ENCODE measurements at places on chromosomes 6 and 20.

- no peak for DNase-seq
Observed at GRCh38 chr6:126048635-126049034, 62.3 kb downstream of the TRMT11 start.

DNA sequence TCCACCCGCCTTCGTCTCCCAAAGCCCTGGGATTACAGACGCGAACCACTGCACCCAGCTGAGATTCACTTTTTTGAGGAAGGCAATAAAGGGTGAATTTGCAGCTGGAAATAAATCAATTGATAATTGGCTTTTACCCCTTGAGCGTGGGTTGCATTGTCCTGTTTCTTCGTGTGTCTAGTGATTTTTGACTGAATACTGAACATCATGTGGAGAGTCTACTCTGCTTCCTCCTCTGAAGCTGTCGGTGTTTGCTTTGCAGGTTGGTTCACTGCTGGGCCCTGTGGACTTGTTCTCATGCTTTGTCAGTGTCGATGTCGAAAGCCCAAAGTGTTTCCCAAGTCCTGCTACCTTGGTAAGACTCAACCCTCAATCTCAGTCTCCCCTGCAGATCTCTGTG lies 5.8 kb upstream of the EEF1A2 start:
- DNase-seq: peak; percentile 21

DNA sequence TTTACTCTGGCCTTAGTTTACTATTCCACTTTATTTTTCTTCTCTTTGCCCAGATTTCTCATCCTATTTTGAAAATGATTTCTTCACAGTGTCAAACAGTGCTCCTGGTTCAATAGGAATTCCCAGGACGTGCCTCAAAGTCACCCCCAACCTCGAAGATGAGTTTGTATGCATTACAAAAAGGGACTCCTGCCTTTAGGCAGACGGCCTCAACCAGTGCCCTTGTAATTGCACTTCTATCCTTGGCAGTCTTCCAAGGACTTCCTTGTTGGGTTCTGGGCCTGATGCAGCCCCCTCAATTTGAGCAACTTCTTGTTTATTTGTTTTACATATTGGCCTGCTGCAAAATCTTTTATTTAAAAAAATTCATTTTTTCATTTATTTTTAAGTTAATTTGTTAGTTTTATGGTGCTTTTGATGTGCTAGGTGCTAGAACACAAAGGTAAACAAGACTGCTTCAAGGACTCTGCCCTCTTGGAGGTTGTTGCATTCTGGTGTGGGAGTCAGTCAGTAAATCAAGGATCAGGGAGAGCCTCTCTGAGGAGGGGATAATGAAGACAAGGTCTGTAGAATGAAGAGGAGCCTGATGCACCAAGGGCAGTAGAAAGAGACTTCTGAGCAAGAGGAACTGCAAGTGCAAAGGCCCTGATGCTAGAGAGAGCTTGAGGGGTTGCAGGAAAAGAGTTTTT lies 181.5 kb upstream of the LAMP5 start:
- no peak for DNase-seq

DNA sequence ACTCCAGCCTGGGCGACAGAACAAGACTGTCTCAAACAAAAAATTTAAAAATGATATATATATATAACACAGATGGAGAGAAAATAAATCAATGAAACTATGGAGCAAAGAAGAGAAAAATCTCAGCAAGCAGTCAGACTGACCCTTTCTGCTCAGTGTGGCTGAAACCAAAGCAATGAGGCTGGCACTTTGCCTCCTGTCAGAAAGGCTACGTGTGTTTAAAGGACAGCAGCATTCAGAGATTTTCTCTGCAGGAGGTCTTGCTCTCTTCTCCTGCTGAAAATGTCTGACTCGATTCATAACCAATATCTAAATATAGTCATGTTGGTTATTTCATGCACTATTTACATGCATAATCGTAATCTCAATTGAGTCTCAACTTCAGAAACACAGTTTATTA lies 527.0 kb upstream of the JARID2 start:
- no peak for DNase-seq

- DNase-seq: no peak
Observed at GRCh38 chr6:108236791-108237190, 24.0 kb downstream of the SNX3 start.

DNA sequence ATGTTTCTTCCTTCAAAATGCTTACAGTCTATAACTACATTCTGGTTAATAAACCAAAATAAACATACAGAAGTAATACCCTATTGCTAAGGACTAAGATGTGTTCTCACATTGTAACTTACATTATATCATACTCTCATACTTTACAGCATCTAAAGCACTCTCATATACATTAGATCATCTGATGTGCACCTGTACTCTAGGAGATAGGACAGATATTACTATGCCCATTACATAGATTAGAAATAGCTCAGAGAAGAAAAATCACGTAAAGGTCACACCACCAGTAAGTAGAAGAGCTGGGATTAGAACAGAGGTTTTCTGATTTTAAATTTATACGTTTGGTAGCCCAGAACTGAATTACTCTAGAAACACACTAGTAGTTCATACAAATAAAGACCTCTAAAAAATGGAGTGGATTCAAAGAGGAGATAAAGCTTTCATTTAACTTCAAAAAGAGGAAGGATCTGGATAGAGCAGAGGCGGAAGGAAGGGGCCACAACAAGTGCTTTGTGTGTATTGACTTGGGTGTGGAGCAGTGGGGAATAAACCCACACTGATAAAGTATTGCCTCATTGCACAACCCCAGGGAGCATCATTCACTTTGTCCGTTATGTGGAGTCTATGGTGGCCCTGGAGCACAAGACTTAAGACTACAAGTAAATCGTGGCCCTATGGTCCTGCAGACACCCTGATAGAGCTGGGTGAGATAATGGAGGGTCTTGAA lies 30.9 kb downstream of the SLC2A12 start:
- DNase-seq: no peak

GRCh38 chr6:91678679-91679446 lies 1092.0 kb upstream of the MAP3K7 start:
- no peak for DNase-seq

GRCh38 chr6:13743736-13744127 lies 32.1 kb upstream of the RANBP9 start:
- no peak for DNase-seq

- no peak for DNase-seq
Observed at GRCh38 chr6:132190815-132191175, 210.5 kb downstream of the MOXD1 start.

GRCh38 chr6:106667022-106667402 lies 37.6 kb downstream of the QRSL1 start:
- no peak for DNase-seq

DNA sequence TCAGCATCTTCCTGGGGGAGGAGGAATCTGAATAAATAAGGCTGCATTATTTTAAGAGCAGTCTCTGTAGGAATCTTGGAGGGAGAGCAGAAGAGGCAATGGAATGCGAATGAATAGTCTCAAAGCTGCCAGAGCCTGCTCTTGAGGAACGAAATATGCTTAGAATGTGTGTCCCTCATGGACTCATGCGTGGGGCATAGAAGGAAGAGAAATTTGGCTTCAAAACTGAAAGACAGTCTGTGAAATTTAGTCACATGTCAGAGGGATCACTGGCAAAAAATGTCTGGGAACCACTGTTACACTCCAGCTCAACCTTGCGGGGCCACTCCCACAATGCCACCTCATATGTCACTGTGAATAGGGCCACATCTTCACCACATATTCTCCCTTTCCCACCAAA lies 95.5 kb downstream of the GJA10 start:
- no peak for DNase-seq

DNA sequence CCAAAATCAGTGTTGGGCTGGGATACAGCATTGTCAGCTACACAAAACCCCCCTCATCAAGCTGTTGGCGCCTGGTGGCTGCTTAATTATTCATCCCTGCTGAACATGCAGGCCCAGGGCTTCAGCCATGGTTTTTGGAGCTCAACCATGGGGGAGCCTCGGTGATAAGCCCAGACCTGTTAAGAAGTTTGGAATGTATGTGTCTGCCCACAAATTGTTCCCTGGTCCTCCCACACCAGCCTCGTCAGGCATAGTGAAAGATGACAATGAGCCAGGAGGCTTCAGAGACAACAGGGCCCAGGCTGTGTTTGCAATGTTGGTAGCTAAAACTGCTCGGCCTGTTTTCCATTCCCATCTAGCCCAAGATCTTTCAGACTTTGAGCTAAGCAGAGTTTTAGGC lies 34.8 kb upstream of the SIRPA start:
- no peak for DNase-seq

DNA sequence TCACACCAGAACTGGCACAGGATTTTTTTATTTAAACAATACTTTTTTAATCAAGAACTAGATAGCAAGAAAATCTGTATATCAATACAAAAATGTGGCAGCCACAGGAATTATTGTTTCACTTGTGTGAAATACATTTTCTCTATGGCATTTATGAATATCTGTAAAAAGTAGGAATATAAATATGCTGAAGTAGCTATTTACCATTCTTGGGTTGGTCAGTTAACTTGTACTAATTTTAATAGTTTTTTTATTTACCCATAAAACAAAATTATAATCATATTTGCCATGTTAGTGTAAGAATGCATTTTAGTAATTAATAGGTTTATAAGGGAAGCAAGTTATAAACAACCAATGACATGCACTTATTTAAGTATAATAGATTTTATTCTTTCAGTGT lies 31.4 kb upstream of the TMEM30A start:
- DNase-seq: no peak

GRCh38 chr20:46546298-46546697 lies 4.2 kb downstream of the OCSTAMP start:
- peak; percentile 78 for DNase-seq

DNA sequence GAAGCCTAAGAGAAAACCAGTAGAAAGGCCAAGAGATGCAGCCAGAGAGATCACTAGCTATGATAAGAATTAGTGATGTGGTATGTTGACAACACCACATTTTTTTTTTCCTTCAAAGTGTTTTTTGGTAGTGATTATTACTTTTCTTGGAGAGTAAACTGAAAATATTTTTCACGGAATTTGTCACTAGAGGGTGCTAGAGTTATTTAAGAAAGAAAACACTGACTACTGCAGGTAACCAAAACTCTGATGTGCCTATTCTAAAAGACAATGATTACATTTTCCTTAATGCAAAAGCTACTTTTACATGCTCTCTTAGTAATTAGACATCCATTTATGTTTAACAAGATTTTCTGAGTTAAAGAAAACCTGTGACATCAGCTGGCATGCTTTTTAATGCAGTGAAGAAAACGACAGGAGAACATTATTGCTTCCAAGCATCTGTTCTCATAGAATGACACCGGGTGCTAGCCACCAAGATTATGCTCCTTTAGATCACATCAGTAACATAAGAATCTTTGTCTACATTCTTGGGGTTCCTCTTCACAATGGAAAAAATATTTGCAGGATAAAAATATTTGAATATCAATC lies 28.8 kb downstream of the RWDD2A start:
- no peak for DNase-seq

DNA sequence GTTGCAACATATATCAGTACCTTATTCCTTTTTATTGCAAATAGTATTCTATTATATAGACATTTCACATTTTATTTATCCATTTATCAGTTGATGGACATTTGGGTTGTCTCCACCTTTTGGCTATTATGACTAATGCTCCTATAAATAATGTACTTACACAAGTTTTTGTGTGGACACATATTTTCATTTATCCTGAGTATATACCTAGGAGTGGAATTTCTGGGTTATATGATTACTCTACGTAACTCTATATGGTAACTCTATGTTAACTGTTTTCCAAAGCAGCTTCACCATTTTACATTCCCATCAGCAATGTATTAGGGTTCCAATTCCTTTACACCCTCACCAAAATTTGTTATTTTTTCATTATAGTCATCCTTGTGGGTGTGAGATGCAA lies 405.0 kb downstream of the ESR1 start:
- DNase-seq: no peak

DNA sequence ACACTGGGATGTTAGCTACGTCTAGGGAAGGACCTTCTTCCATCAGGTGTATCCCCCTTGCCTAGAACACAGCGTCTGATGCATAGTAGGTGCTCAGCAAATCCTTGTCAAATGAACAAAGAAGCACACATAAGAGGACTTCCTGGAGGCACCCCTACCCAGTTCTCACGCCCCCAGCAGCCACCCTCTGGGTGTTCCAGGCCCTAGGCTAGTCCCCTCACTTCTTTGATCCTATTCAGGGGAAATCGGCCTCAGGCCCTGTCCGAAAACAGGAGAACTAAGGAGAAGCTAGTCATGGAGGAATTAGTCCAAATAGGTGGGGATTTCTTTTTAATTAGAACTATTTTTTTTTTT lies 84.7 kb upstream of the SIRPA start:
- no peak for DNase-seq

DNA sequence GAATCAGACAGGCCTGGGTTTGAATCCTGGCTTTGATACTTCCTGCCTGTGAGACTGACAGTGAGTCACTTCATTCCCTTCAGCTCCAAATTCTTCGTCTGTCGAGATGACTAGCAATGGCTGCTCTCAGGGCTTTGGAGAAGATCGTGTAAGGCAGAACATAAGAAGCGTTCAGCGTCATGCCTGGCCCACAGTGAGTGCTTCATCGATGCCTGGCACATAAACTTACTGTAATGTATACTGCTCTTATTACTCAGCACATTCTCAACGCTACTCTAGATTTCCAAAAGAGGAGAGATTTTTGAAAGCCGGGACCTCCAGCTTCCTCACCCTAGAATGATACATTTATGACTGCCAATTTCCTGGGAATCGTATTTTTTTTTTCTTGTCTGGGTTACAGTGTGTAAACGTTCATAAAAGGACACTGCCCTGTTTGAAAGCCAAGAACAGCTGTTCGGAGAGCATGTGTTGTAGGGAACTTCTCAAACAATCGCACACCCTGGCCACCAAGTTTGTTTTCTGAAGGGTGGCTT lies 16.2 kb upstream of the BCAS1 start:
- DNase-seq: no peak

DNA sequence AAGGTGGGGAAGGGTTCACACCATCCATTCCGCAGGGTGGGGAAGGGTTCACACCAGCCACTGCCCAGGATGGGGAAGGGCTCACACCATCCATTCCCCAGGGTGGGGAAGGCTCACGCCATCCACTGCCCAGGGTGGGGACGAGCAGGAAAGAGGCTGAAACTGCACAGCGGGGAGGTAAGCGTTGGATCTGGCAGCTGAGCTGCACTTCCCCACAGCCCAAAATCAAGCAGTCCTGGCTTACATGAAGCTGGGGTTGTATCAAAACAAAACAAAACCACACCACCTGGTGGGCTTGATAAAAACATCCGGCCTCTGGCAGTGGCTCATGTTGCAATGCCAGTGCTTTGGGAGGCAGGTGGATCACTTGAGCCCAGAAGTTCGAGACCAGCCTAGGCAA lies 268.5 kb downstream of the TAF4 start:
- peak; percentile 80 for DNase-seq

- no peak for DNase-seq
Observed at GRCh38 chr6:169577974-169578373, 123.9 kb downstream of the WDR27 start.

GRCh38 chr6:9463311-9463710 lies 951.6 kb downstream of the TFAP2A start:
- no peak for DNase-seq
